ENCODE measurements at places on chromosomes 3 and 15.

DNA sequence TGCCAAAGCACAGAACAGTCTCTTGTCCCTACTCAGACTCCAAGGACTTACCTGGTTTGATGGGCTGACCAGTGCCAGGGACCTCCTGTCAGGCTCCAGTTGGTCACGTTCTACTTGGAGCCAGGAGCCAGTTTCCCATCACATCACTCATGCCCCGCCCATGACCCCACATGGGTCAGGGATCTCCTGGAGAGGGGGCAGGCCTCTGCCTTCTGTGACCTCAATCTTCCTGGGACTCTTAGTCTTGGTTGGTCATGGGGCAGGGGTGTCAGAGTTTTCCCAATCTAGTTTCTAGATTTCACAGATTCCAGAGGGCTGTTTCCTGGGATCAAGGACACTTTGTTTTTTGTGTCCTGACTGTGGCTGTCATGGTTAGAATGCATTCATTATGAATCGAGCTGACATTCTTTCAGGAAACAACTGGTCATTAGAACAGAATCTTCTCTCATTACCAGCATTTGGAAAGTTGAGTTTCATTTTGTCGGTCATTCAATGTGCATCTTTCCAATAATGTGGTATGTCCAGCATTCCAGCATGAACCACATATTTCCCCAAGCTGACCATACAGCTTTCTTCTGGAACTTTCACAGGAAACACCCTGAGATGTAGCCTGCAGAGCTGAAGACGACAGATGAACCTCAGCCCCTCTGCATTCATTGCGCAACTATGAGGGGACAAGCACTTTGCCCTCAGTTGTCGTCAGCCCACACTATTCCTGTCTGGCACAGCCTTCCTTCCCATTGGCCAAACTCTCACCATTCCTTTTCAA is 19.8 kb downstream of the CYP19A1 start:
- no peak for ATAC-seq

- no peak for ATAC-seq
These were observed 9.9 kb downstream of the ZBED2 start for GRCh38 chr3:111585217-111585616.

DNA sequence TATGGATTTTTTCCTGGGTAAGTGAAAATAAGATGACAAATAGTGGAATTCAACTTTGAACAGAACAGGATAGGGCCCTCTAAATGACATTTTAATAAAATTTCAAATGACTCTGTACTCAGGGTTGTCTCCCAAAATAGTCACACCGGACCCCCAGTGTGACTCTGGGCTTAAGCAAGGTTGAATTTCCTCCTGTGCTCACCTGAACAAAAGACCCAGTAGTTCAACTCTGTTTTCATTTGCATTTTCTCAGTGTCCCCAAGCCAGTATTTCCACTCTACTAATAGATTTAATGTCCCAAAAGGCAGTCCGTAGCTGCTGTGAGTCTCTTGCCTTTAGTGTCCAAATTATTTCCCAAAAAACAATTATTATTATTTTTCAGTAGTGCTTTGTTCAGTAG is 296.6 kb downstream of the PLOD2 start:
- ATAC-seq = no peak

DNA sequence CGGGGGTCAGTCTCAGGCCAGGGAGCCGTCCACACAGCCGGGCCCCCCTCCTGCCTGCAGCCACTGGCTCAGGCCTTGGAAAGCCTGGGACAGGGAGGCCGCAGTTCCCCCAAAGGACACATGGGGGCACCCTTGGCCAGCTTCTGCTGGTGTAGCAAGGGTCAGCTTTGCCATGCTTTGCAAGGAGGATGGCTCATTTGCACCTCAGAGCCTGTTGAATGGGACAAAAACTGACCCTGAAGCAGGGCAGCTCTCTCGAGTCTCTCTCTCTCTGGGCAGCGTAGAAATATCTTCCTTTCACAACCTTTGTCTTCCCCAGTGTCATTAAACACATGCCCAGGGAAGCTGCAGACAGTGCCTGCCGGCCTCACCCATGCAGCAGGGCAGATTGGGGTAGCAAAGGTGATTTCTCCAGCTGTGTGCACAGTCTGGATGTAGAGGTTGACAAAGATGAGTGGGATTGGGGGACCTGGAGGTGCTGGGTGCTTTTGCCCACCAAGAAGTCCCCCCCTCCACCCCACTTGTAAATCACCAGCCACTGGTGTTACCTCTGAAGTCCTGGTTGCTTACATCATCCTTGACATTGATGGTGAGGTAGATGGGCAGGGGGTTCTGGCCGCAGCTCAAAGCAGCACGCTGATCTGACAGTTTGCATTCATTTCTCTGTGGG is 17.4 kb upstream of the EHD4 start:
- ATAC-seq = peak; percentile 84

- no peak for ATAC-seq
These were observed 640 bp downstream of the POPDC2 start for GRCh38 chr3:119659606-119660291.

DNA sequence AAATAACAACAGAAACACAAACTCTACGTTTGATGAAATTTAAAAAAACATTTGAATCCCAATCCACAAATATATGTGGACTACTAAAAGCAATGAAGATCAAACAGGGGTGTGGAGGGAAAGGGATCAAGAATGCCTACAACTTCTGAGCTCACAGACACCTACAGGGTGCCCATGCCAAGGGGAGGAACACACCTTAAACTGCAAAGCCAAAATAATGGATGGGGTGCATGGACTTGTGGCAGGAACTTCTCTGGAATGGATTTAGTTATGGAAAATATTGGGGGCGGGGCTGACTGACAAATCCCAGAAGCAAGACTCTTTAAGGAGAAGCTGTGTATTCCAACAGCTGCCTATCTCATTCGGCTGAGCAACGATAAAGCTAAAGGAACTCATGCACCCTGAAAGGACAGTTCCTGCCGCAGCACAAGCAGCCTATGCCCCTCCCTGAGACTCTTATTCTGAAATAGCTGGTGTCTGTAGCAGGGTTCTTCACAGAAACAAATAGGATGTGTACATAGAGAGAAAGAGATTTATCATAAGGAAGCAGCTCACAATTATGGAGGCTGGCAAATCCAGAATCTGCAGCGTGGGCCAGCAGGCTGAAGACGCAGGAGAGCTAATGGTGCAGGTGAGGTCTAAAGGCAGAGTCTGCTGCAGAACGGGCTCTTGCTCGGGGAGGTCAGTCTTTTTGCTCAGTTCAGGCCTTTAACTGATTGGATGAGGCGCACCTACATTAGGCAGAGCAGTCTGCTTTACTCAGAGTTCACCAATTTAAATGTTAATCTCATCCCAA is 24.5 kb upstream of the PLA2G4D start:
- ATAC-seq = no peak

- ATAC-seq = no peak
These were observed 45.2 kb downstream of the FBLN2 start for GRCh38 chr3:13594146-13594545.

DNA sequence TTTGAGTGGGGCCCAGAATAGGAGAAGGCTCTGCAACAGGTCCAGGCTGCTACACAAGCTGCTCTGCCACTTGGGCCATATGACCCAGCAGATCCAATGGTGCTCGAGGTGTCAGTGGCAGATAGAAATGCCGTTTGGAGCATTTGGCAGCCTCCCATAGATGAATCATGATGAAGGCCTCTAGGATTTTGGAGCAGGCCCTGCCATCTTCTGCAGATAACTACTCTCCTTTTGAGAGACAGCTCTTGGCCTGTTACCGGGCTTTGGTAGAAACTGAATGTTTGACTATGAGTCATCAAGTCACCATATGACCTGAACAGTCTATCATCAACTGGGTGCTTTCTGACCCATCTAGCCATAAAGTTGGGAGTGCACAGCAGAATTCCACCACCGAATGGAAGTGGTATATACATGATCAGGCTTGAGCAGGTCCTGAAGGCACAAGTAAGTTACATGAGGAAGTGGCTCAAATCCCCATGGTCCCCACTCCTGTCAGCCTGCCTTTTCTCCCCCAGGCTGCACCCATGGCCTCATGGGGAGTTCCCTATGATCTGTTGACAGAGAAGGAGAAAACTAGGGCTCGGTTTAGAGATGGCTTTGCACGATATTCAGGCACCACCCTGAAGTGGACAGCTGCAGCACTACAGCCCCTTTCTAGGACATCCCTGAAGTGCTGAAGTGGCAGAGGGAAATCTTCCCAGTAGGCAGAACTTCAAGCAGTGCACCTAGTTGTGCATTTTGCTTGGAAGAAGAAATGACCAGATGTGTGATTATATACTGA is 971.4 kb downstream of the MCTP2 start:
- ATAC-seq = no peak
